ENCODE measurements at places on chromosomes 11 and 22.

DNA sequence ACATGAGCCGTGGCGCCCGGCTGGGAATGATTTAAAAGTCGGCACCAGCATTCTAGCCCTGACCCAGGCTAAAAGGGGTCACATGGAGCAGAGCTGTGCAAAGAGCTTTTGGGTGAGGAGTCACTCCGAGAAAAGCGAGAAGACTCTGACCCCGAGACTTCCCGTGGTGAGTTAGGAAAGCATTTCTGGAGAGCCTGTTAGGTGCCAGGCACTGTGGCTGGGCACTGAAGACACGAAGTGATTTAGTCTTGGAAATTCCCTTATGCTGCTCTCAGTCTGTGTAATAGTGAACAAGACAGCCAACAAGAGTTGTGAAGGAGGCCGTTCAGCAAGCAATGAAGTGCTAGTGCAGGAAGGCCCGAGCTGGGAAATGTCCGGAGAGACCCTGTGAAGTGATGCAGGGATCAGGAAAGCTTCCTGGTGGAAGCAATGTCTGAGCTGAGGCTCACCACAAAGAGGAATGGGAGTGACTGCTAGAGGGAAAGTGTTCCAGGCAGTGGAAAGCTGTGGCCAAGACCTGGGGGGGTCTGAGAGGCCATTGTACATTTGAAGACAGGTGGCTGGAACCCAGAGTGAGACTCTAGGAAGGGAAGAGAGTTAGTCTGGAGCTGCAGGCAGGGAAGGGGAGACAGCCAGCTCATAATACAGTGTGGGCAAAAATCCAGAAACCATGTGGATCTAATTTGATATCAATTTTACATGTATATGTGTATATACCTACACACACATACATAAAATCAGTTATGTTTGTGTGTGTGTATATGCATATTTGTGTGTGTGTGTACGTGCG is 31.6 kb downstream of the MARK2 start:
- no peak for DNase-seq

DNA sequence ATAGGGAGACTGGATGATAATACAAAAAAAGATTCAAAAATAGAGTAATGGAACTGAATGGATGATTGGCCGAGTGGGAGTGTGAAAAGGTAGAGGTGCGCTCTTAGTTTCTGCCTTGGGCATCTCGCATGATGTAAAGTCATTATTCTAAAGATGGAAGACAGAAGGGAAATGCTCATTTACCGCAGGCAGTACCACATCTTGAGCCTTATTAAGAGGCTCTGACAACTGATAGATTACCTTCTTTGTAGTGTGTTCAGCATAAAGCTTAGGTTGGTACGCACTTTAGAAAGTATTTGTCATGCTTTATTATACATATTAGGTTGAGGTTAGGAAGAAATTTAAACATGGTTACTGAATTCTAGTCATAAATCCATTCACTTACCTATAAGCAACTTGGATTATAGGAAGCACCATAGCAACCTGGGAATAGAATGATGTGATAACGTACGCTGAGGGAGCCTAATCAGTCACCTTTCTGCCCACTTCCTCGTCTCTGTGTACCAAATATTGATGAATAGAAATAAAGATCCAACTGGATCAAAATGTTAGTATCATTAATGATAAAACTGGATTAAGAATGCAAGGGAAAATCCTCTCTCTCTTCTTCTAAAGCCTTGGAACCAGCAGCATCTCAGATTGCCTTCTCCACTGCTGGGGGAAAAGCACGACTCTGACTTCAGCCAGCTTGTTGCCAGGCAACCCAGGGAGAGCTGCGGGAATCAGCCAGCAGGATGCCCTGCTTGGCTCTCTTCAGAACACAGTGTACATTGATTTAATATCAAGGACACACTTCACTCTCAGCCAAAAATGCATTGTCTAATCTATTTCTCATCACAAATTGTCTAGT is 29.0 kb upstream of the VWA5A start:
- no peak for DNase-seq

DNA sequence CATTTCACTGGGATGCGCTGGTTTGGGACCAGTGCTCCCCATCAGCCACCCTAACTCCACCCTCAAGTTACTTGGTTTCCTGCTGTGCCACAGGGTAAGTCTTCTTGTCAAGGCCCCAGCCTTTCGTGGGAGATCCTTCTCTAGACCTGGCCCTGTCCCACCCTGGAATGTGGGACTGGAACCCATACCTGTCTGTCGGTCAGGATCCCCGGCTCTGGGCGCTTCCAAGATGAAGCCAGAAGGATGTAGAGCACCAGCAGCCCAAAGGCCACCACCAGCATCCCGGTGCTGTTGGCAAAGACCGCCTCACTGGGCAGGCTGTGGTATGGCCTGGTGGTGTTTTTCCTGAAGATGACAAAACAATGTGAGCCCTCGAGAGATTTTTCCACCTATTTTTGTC is 10.9 kb downstream of the CYB561A3 start:
- DNase-seq: no peak

DNA sequence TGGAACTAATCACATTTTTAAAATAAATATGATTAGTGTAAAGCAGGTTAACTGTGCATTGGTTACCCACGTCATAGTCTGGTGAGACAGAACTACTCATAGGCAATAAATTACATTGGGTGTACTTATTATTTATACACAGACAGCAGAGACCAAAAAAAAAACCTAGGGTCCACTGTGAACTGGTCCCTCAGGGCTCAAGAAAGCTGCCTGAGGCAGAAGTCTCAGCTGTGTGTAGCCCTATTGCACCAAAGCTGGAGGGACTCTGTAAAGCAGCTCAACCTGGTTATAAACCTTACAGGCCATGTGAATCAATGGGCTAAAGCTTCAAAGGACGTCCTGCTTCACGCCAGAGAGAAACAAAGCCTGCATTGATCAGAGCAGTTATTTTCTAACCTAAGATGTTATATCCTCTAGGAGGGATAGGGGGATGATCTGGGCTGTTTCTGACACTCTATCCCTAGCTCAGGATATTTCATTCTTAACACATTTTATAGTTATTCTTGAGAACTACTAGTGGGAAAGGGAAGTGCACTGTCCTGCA is 432.2 kb upstream of the ANO3 start:
- no peak for DNase-seq

DNA sequence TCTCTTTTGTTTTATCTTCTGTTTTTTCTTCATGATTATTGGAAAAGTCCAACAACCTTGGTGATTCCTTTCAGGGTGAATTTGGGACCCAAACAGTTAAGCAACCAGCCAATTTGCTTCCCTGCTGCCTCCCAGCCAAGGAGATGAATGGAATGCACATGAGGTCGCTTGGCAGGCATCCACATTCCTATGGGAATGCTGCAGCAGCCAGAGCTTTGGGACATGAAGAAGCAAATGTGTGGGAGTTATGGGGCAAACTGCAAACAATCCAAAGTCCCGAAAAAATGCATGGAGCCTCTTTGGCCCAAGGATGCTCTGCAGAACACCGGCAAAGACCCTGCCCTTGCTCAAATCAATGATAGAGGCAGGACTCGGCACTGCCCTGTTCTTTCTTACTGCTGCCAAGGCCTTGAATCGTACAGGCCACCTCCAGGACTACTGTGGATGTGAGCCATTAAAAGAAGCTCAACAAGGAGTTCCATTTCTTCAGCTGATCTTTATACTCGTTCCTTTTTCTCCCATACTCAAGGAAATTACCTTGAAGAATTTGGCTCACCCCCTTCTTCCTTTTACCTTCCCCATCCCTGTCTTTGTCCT is 117.3 kb upstream of the TEAD1 start:
- DNase-seq: no peak

DNA sequence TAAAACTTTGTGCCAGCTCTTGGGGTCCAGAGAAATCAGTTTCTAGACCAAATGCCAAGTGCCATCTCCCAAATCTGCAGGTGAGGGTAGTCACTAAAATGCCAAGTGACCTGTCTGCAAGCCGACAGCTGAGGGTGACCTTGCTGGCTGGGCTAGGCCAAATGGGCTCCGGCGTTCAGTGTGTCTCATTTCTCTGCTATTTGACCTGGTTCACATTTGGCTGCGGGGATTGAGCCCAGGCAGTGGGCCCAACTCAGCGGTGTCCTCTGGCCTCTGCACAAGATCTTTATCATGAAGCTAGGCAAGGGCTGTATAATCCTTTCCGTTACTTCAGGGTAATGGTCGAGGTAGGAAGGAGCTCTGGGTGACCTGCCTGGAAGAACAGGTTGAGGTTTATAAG is 87.5 kb downstream of the SNX19 start:
- DNase-seq: no peak

DNA sequence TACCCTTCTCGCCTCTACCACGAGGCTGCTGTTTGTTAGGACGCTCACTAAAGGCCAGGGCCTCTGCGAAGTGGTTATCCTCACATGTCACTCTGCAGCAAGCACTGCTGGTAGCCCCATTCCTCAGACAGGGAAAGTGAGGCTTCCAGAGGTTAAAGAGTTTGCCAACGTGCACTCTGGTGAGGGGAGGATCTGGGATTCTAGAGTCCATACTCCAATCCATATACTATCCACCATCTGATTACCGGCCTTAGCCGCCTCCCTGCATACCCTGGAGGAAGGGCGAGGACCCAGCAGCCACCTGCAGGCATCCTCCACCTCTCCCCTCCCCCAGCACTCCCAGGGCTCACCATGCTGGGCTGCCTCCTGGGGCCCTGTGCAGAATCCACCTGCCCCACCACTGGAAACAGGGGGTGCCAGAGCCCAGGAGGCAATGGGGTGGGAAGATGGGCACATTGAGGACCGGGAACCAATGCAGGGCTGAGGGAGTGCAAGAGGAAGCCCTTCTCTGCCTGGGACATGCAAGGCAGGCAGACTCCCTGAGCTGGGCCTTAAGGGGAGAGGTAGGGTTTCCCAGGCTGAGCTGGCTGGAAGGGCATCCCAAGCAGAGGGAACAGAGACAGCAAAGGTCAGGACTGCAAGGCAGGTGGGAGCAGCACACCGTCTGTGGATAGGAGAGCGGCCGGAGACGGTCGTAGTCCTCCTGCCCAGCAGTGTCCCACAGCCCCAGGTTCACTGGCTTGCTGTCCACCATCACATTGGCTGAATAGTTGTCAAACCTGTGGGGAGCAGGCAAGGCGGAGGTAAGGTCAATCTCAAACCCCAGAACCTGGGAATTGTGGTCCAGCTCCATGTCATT is 11.7 kb downstream of the RAC2 start:
- no peak for DNase-seq

DNA sequence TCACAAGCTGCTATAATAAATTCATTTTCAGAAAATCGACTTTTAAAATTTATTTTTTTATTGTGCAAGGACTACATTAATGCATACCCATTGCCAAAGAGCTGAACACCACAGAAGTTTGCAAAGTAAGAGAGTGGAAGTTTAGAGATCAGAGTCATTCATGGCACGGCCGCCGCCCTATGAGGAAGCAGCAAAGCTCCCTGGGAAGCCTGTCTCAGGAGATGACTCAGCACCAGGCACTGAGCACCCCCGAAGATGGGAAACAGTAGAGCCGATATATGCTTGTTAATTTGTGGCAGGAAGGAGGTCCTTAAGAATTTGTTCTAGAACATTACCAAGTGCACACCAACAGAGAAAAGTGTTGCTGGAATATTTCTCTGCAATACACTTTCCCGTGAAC is 693.7 kb downstream of the OPCML start:
- DNase-seq: no peak

- no peak for DNase-seq
Measured at GRCh38 chr11:36976741-36977140, 378.7 kb upstream of the RAG2 start.

DNA sequence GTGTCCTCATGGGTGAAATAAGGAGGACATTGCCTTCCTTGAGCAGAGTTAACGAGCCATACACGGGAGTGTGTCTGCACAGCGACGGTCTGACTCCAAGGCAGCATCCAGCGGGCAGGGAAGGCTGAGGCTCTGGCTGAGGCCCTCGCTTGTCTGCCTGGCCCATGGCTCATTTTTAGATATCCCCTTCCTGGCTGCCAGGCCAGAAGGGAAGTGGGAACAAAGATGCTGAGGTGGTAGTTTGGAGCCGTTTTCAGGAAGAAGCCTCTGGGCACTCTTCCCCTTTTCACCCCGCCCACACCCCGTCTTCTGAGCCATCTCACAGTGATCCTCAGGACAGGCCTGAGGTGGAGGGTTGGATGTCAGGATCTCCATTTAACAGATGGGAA is 3.0 kb upstream of the SLCO2B1 start:
- no peak for DNase-seq

DNA sequence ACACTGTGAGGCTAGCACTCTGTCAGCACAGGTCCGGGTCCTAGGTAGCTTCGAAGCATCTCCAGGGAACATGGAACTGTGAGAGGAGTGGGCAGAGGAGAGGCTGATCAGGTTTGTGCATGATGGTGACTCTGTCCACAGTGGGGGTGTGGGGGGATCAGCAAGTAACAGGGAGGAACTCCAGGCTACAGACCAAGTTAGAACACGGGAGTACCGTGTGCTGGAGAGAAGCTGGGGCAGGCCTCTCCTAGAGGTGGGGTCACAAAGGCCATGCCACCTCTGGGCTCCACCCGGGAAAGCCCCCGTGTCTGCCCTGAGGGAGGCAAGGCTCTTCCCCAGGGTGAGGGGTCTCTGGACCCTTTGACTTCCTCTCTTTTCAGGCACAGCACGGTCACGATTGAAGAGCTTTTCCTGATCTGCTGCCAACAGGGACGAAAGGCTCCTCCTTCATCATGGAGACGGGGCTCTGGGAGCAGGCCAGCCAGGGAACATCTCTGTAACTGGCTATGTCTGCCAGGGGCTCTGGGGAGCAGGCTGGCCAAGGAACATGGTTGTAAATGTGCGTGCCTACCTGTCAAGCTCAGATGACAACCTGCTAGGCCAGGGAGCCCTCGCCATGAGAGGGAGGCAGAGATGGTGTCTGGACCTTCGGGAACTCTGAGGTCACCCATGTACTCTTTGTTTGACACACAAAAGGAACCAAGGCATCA is 1476.1 kb downstream of the BRD1 start:
- DNase-seq: no peak

DNA sequence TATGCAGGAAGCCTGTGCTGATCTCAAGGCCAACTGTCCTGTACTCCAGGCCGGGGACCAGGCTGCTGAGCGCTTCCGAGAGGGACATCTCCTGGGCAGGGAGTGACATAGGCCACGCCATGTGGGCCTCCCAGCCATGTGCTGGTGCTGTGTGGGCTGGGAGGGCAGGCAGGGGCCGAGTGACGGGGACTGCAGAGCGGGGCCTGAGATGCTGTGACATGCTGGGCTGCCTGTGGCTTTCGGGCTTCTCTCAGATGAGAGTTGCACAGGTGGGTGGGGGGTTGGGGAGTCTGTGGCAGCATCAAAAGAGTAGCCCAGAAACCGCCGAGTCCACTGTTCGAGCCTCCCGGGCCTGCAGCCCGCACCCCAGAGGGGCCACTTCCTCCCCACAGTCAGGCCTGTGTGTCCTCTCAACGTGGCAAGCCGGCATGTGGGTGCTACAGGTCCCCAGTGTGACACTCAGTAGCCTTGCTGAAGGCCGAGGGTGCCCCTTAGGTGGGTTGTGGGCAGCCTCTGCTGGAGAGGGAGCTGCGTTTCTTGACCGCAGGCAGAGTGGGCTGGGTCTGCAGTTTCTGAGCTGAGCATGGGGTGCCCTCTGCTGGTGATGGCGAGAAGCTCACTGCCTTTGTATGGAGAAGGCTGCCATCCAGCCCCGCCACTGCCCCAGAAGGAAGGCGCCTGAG is 101.2 kb downstream of the BCR start:
- peak; percentile 66 for DNase-seq

GRCh38 chr11:66052664-66052982 is 459 bp downstream of the SF3B2 start:
- no peak for DNase-seq

GRCh38 chr11:92455210-92455790 is 230.7 kb downstream of the FAT3 start:
- DNase-seq: no peak

Data from stimulated activated CD8-positive, alpha-beta memory T cell treated with anti-CD3 and anti-CD28 coated beads, Interleukin-2, amount 100 ng/mL, for 1 hour (primary cell).